Activated CD4-positive, alpha-beta T cell treated with anti-CD3 and anti-CD28 coated beads, Interleukin-2, Interleukin-6, amounts not matched to agents 100 ng/mL and 50 ng/mL, durations not matched to agents 16 hours and 8 hours (primary cell): ENCODE measurements at places on chromosomes 12 and 14.

- no peak for DNase-seq
Measured at GRCh38 chr14:38536376-38537038, 280.6 kb upstream of the CLEC14A start.

GRCh38 chr12:129423041-129423580 lies 480.7 kb downstream of the TMEM132D start:
- no peak for DNase-seq

- no peak for DNase-seq
Measured at GRCh38 chr12:113114447-113115178, 20.9 kb downstream of the RASAL1 start.

- no peak for DNase-seq
Measured at GRCh38 chr12:122820838-122821271, 14.4 kb upstream of the HIP1R start.

GRCh38 chr14:21098076-21098891 lies at the start of gene ZNF219:
TSS of gene ZNF219 (minus strand) at chr14:21098655. CDS start at chr14:21093591, 5,064 bp downstream.
- DNase-seq = no peak

GRCh38 chr14:23183158-23183470 lies 346 bp downstream of the SLC7A8 start:
- no peak for DNase-seq

- DNase-seq = no peak
Measured at GRCh38 chr12:54390176-54390667, 5.7 kb upstream of the ZNF385A start.

GRCh38 chr12:93784339-93785086 lies 107.3 kb downstream of the CRADD start:
- DNase-seq = peak; percentile 53

GRCh38 chr12:23197266-23197665 lies 572.3 kb downstream of the ETNK1 start:
- DNase-seq = no peak

GRCh38 chr12:66232263-66232662 lies 43.2 kb downstream of the IRAK3 start:
- no peak for DNase-seq

GRCh38 chr14:100662879-100663760 lies 63.6 kb upstream of the DLK1 start:
- peak; percentile 75 for DNase-seq

- DNase-seq = no peak
Measured at GRCh38 chr12:70823182-70823976, 97.2 kb downstream of the PTPRR start.

DNA sequence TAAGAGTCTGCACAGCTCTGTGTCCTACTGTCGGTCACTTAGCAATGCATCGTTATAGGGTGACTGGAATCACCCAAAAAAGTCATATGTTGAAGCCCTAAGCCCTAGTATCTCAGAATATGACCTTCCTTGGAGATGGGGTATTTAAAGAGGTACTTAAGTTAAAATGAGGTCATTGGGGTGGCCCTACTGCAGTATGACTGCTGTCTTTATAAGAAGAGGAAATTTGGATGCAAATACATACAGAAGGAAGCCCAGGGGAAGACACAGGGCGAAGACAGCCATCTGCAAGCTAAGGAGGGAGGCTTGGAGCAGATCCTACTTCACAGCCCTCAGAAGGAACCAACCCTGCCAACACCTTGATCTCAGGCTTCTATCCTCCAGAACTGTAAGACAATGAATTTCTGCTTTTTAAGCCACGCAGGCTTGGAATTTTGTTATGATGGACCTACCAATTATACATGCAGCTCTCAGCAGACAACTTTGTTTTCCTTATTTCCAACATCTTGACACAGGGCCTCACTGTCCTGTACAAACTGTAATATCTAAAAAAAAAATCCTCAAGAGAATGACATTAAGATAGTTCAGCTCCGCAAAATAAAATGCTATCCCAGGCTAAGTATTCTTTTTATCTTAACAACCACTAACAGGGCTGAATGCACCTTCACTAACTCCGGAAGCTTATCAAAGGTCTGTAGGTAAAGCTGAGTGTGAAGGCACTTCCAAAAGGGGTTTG lies 40.4 kb downstream of the ZFP36L1 start:
- DNase-seq = no peak

- no peak for DNase-seq
Measured at GRCh38 chr12:106296179-106296877, 6.2 kb upstream of the TCP11L2 start.

- DNase-seq = no peak
Measured at GRCh38 chr14:24984846-24985589, 64.9 kb downstream of the STXBP6 start.

DNA sequence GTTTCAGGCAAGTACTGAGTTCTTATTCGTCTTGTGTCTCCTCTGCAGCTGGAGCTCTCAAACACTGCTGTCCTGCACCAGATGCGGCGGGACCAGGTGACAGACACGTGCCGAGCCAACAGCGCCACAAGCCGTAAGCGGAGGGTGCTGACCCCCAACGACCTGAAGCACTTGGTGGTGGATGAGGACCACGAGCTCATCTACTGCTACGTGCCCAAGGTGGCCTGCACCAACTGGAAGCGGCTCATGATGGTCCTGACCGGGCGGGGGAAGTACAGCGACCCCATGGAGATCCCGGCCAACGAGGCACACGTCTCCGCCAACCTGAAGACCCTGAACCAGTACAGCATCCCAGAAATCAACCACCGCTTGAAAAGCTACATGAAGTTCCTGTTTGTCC lies 201.2 kb downstream of the SLC41A2 start:
- DNase-seq = no peak

GRCh38 chr14:54816450-54816849 lies 86.2 kb downstream of the GCH1 start:
- DNase-seq = no peak

GRCh38 chr14:77659831-77660230 lies 43.4 kb upstream of the SPTLC2 start:
- DNase-seq = no peak

- DNase-seq = no peak
Measured at GRCh38 chr12:45426294-45426693, 210.4 kb downstream of the ANO6 start.

GRCh38 chr12:12719496-12719895 lies 2.3 kb downstream of the CDKN1B start:
- peak; percentile 44 for DNase-seq

DNA sequence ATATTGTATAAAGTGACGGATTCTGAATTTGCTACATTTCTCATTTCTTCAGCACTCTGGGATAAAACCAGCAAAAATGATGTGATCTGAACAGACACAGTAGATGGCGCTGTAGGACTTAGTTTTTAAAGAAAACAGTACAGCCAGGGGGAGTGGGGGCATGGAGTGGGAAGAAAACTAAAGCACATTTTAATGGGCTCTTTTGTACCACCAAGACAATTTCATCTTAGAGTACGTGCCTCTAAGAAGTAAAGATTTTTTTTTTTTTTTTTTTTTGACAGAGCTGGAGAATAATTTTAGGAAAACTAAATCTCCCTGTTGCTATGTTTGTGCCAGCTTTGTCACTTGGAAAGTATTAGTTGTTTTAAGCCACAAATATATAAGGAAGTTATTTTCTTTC lies 124.4 kb downstream of the RAD51B start:
- peak; percentile 60 for DNase-seq

GRCh38 chr14:56992332-56992820 lies 182.1 kb upstream of the OTX2 start:
- DNase-seq = no peak

GRCh38 chr12:125081427-125081826 lies 16.2 kb downstream of the AACS start:
- no peak for DNase-seq

DNA sequence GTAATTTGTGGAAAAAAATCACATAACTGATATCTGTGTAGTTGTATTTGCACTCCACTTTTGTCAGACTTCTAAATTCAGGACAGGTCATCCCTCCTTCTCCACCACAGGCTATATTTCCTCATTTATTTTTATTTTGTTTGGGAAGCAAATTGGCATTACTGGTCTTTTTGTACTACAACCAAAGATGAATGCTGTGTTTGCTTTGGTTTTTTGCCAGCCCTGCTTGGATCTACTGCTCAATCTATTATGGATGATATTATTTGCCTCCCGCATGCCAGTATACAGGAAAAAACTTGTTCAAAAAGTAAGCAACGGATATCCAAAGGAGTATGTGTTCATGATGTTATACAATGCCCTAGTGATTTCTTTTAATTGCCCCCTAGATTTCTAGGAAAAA lies 948.8 kb downstream of the TRHDE start:
- no peak for DNase-seq

DNA sequence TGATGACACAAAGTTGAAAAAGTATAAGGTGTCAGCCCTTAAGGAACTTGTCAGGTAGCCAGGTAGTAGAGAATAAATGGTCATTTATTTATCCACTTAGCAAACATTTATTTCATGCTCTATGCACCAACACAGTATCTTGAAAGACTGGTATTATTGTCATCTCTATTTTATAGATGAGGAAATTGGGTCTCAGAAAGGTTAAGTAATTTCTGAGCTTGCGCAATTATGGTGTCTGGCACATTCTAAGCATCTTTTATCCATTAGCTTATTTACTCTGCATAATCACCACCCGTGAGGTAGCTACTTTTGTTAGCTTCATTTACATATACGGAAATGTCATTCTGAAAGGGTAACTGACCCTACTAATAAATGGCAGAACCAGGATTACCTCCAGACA lies 2.5 kb upstream of the UTP20 start:
- DNase-seq = no peak

DNA sequence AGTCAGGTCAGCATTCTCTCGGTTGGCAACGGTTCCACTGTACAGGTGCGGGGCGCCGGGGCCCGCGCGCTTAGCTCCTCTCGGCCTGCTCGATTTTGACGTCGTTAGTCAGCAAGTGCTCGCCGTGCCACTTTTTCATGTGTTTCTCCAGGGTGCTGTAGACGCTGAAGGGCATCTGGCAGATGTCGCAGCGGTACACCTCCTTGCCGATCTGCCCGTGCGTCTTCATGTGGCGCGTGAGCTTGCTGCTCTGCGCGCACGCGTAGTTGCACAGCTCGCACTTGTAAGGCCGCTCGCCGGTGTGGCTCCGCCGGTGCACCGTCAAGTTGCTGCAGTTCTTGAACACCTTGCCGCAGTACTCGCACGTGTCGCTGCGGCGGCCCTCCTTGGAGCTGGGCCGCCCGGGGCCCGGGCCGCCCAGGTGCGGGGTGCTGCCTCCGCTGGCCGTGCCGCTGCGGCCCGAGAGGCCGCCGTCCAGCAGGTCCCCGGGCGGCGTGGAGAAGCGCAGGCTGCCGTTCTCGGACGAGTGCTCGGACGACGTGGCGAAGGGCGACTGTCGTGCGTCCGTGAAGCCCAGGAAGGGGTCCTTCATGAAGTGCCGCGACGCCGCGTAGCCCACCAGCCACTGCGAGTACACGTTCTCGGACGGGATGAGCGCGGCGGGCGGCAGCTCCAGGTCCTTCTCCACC lies 97.8 kb downstream of the BCL11B start:
- DNase-seq = no peak

GRCh38 chr12:121124402-121125109 lies 8.1 kb upstream of the P2RX7 start:
- peak; percentile 69 for DNase-seq

DNA sequence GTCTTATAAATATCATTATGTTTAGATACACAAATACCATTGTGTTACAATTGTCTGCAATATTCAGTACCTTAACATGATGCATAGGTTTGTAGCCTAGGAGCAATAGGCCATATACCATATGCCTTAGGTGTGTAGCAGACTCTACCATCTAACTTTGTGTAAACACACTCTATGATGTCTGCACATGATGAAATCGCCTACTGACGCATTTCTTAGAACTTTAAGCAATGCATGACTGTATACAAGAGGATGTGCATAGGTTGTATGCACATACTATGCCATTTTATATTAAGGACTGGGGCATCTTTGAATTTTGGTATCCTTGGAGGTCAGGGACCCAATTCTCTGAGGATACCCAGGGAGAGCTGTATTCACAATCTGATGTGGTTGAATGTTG lies 10.1 kb upstream of the BTG1 start:
- DNase-seq = no peak

DNA sequence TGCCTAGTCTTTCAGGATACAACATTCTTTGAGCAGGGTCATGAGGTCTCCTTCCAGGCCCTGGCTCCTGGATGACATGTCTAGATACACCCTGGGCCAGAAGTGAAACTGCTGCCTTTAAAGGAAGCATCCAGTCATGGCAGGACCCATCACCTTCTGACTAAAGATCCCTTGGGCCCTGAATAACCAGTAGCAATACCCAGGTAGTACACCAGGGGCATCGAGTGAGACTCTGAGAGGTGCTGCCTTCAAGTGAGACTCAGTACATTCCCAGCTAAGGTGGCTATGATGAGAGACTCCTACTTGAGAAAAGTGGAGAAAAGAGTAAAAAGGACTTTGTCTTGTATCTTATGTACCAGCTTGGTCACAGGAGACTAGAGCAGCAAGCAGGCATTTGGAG lies 23.5 kb downstream of the OR6C68 start:
- DNase-seq = peak; percentile 13

DNA sequence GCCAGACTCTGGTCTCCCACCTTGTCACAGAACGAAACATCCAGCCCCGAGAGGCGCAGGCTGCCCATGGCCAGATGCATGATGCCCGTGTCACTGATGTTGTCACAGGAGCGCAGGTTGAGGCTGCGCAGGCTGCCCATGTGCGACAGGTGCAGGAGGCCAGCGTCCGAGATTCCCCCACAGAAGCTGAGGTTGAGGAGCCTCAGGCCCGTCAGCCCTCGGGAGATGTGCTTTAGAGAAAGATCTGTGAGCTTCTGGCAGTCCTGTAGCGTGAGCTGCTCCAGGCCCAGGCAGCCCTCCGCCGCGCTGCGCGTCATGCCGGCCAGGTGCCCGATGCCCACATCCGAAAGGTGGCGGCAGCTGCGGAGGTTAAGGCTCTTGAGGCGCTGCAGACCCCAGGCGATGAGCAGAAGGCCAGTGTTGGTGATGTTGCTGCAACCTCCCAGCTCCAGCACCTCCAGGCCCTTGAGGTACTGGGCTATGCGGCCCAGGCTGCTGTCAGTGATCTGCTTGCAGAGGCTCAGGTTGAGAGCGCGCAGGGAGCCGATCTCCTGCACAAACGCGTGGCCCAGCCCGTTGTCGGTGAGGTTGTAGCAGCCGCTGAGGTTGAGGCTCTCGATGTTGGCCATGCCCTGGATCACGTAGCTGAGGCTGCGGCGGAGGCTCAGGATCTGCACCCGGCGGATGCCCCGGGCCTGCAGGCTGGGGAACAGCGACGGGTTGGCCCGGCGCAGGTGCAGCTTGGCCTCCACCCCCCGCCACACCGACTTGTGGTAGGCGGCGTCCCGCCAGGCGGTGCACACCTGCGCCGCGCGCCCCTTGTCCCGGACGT lies 991 bp downstream of the FBXL14 start:
- peak; percentile 59 for DNase-seq

- DNase-seq = no peak
Measured at GRCh38 chr12:132108211-132108832, 35.8 kb downstream of the DDX51 start.

GRCh38 chr14:52802597-52802996 lies 11.2 kb upstream of the GNPNAT1 start:
- DNase-seq = no peak
